MV-4-11 (cell line): ENCODE measurements at places on chromosomes 16 and 17.
A peak's percentile ranks its signal among the peaks of the same experiment; 100 is the strongest.

GRCh38 chr16:61432421-61432820 is 603.8 kb downstream of the CDH8 start:
- peak; percentile 53 for DNase-seq

DNA sequence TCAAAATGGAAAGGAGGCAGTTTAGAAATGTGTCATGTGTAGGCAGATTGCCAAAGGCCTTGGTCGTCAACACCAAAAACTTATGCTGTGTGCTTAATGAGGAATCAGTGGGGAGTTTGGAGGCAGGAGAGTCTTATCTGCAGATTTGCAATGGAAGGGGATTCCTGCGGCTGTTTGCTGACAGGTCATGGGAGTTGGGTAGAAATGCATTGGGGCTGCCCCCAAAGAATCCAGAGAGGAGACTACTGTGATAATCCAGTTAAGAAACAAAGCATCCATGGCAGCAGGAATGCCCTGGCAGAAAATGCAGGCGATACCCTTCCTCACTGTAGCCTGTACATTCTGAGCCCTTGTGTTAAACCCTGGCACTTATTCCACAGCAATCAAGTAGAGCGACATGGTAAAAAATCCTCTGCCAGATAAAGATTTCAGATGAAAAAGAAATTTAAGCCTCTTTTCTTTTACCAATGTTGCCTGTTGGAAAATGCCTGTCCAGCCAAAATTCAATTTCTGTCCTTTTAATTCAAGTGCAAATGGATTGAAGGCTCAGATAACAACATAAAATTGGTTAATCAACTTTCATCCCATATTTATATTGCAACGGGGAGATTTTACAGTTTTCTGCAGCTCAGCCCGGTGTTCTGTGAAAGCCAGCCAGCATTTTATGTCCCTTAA is 491.0 kb upstream of the CDH5 start:
- DNase-seq: no peak

- DNase-seq: no peak
These were observed 12.7 kb upstream of the MEOX1 start for GRCh38 chr17:43674394-43674793.

DNA sequence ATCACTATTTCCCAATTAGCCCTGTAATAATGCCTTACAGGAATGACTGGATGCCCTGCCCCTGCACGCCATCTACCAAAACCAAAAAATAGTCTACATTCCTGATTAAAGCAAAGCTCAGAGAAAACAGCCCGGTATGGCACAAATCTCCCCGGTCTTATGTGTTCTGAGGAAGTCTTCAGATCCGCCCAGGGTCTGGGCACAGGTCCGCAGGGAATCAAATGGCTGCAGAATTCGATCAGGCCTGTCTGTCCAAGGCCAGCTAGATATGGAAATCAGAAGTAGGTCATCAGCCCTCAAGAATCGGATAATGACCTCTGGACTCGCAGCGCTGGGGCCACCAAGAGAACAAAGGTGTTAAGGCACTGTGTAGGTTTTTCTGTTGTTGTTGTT is 171.0 kb downstream of the ZFHX3 start:
- DNase-seq: no peak

GRCh38 chr17:61489719-61490490 is 37.7 kb downstream of the TBX4 start:
- DNase-seq: no peak

- DNase-seq: peak; percentile 85
These were observed 23.7 kb upstream of the KDM8 start for GRCh38 chr16:27179500-27180072.

DNA sequence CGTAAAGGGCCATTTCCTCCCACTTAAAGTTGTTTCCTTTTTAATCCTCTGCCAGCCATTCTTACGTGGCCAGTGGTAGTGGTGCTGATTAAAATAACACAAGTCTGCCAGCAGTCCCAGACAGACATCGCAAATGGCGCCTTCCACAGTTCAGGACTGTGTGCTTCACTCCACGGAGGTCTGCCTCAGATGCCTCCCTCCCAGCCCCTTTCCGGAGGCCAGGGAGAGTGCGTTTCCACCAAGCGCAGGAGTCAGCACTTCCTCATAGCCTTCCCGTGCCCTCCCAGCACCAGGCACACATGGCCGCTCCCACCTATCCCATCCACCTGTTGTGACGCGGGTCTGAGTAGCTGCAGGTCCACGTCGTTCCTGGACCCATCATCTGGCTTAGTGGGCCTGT is 205.6 kb downstream of the RPTOR start:
- no peak for DNase-seq

- no peak for DNase-seq
These were observed 767 bp downstream of the SYNGR2 start for GRCh38 chr17:78168903-78169793.

GRCh38 chr17:79387783-79388182 is 223.1 kb downstream of the RBFOX3 start:
- no peak for DNase-seq

GRCh38 chr17:81020767-81021497 is 14.0 kb upstream of the BAIAP2 start:
- no peak for DNase-seq

DNA sequence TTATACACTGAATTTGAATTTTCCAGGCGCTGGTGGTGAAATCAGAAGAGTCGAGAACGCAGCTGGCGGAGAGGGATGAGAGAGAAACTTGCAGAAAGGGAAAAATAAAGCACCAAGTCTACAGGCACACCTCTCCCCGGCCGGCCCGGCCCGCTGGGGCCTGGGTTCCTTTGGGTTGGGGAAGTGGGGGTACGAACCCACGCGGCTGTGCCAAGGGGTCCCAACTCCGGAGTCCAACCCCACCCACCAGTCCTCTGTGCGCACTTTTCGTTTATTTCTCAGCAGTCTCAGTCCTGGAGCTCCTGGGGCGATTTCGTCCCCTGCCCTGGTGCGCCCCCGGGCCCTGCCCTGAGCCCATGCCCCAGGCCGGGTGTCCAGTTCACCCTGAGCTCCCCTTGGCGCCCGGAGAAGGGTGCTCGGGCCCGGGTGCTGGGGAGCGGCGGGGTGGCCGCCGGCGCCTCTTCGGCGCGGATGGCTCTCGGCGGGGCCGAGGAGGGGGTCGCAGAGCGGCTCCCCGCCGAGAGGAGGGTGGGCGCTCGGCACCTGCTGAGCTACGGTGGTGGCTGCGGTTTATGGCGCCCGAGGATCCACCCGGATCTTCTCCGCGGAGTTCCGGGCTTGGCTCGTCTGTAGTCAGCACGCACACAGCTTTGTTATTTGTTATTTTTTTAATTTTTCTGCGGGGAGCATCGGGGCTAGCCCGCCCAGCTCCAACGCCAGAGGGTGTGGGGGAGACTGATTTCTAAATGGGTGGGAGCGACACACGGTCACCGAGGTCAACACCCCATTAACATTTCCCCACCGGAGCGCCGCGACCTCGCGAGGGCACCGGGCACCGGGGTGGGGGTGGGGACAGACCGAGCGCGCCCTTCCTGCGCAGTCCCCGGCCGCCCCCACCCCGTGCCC is 15.7 kb upstream of the CBX8 start:
- DNase-seq: no peak

DNA sequence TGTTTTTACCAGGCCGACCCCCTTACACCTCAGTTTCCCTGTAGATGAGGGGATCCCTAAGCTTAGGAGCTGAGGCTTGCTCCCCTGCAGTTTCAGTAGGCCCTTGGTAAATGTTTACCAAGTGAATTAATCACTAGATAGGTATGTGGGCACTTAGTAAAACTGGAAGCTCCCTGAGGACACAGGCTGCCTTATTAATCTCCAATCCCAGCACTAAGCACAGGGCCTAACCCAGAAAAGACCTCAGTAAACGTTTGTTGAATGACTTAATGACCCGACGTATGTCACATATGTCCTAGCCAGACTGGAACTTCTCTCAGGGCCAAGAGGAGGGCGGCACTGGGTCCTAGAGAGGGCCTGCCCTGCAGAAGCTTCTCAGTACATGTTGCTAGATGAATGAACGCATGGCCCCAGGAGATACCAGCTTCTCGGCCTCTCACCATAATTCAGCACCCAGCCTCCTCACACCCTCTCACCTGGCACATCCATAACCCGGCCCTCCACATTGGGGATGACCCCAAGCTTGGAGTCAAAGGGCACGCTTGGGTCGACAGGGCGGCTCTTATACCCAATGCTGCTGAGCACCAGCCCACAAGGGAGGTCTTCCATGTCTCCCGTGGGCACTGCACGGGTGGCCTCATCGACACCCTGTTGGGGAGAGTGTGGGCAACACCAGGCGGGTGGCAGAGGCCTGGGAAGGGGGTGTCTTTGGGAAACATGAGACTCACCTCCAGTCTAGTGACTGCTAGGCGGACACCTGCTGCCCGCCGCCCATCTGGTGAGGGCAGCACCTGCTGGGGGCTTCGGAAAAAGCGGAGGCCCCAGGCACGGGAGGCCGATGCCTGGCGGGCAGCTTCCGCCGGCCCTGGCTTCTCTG is 4.0 kb upstream of the GRIN2C start:
- DNase-seq: no peak

DNA sequence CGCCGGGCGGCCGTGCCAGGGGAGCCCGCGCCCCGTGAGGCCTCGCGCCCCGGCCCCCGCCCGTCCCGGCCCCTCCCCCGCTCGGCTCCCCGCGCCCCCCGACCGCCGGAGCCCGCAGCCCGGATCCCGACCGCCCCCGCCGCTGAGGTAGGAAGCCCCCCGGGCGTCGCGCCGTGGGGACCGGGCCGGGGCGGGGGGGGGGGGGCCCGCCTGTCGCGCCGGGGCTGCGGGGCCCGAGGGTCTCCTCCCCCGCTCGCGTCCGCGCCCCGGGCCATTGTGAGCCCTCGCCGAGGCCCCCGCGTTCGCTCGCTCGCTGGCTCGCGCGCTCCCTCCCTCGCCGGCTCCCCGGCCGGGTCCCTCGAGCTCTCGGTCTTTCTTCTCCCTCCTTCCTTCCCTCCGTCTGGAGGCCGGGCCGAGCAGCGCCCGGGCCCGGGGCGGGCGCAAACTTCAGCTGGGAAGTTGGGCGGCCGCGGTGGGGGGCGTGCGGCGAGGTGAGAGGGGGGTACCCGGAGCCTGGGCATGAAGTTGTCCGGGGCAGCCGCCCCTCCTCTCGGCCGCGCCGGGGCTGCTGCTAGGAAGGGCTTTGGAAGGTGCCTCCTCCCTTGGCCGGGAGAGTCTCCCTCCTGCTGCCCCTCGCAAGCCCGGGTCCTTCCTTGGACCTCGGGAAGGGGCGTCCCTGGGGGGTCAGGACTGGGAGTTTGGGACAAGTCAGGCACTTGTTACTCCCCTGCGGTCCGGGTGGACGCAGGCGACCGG is 419 bp downstream of the GLIS2 start:
- DNase-seq: no peak

GRCh38 chr16:12484972-12485371 is 318.7 kb downstream of the CPPED1 start:
- DNase-seq: no peak

- DNase-seq: peak; percentile 82
These were observed 136.3 kb downstream of the HS3ST3B1 start for GRCh38 chr17:14437176-14437575.

DNA sequence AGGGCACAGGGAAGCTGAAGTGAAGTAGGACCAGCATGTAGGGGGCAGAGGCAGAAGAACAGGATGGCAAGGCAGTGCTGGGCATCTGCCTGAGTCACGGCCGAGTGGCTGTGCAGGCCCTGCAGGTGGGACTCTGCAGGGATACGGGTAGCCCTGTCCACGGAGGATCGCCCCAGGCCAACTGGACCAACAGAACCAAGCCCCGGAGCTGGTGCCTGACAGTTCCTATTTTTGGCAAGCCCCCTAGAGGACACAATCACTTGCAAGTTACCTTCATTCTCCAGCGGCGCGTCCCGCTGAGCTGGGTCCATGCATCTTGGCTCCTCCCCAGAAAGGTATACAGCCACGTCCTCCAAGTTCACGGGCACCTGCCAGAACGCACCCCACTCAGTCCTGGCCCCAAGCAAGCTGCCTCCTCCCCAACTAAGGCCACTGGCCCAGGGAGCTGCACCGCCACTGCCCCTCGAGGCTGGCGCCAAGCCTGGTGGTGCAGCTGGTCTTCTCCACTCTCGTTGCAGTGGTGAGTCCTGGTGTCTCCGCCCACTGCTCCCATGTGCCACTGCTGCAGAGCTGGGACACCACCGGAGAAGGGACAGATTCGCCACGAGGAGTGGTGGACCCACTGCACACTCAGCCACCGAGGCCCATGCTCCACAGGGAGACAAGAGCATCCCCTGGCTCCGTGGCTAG is 6.6 kb downstream of the ZNF500 start:
- DNase-seq: no peak

DNA sequence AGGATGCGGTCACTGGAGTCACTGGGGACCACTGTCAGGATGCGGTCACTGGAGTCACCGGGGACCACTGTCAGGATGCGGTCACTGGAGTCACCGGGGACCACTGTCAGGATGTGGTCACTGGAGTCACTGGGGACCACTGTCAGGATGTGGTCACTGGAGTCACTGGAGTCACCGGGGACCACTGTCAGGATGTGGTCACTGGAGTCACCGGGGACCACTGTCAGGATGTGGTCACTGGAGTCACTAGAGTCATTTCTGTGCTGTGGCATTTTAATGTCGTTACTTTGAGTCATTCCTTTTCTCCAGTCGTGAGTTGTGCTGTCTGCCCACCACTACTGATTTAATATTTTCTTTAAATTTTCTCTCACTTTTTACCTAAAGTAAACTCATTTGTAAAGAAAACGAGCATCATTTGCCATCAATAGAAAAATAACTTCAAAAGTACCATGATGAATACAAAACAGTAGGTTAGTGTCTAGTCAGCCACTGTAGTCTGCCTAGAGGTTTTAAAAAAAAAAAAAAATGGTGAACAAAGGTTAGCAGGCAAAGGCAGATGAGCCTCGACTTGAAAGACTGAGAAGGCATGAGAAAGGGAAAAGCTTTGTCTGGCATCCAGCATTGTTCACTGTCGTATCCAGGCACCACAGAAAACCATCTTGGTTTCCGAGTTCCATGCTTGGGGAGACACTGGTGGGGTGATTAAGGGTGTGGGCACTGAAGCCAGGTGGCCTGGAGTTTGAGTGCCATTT is 346.6 kb downstream of the SNX29 start:
- peak; percentile 58 for DNase-seq

DNA sequence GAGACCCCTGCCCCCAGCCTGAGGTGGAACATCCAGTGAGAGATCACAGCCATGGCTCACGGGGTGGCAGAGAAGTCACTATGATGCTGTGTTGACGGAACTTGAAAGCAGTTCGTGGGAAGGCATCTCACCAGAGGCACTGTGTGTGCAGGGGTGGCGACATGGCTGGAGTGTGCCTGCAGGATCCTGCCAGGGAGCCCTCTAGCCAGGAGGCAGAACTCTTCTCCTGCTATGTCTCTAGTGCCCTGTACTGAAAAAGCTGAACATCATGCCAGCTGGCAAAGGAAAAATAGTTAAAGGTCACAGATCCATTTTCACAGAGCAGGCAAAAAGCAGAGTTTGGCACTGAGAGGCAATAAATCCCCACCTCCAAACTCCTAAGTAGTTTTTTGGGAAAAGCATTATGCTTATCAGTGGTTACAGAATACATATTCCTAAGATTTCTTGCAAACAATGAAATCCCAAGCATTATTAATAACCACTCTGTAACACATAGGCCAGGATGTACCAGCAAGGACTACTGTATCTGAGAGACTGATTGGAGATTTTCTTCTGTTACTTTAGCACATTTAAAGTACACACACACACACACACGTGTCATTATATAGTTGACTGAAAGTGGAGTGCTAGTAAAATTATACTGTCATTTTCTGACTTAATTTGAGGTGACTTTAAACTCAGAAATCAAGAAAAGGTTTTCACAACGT is 36.8 kb downstream of the TNRC6C start:
- no peak for DNase-seq
